Thyroid gland (tissue), 4 donors: ENCODE measurements at places on chromosomes 3 and 15. TPM values are rescaled to one million over a fixed set of nuclear protein-coding genes. Genes with fewer than 3 reads are reported as not detected.

- no peaks in the 10 kb centered on the region for H3K36me3 ChIP-seq
- H3K27ac ChIP-seq: no peak overlapping the region
- DNase-seq: no peak
Observed at GRCh38 chr15:78104119-78104479, 11.7 kb downstream of the SH2D7 start.

- DNase-seq: no peak
- H3K27me3 ChIP-seq: no peaks in the 10 kb centered on the region
- H3K4me3 ChIP-seq: no peak overlapping the region
Observed at GRCh38 chr15:52256930-52257733, 38.5 kb downstream of the MYO5C start.

GRCh38 chr15:101250873-101251829, 697 bp downstream of the CHSY1 start:
- no peaks in the 10 kb centered on the region for H3K36me3 ChIP-seq
- DNase-seq: peak; percentile 56
- H3K4me3 ChIP-seq: peak overlapping the region; percentile 42
- H3K27me3 ChIP-seq: no peaks in the 10 kb centered on the region
- peaks cover 9% of the 10 kb centered on the region for H3K4me1 ChIP-seq

- no peak overlapping the region for H3K27ac ChIP-seq
- H3K27me3 ChIP-seq: no peaks in the 10 kb centered on the region
- H3K36me3 ChIP-seq: no peaks in the 10 kb centered on the region
- H3K4me1 ChIP-seq: no peaks in the 10 kb centered on the region
Observed at GRCh38 chr3:196192036-196192523, 19.1 kb downstream of the ZDHHC19 start.

GRCh38 chr3:179526989-179527391, 35.7 kb upstream of the ACTL6A start:
- peaks cover 6% of the 10 kb centered on the region for H3K4me1 ChIP-seq
- H3K36me3 ChIP-seq: no peaks in the 10 kb centered on the region
- H3K27me3 ChIP-seq: no peaks in the 10 kb centered on the region
- DNase-seq: peak; percentile 6
- H3K27ac ChIP-seq: no peak overlapping the region
- no peak overlapping the region for H3K4me3 ChIP-seq

DNA sequence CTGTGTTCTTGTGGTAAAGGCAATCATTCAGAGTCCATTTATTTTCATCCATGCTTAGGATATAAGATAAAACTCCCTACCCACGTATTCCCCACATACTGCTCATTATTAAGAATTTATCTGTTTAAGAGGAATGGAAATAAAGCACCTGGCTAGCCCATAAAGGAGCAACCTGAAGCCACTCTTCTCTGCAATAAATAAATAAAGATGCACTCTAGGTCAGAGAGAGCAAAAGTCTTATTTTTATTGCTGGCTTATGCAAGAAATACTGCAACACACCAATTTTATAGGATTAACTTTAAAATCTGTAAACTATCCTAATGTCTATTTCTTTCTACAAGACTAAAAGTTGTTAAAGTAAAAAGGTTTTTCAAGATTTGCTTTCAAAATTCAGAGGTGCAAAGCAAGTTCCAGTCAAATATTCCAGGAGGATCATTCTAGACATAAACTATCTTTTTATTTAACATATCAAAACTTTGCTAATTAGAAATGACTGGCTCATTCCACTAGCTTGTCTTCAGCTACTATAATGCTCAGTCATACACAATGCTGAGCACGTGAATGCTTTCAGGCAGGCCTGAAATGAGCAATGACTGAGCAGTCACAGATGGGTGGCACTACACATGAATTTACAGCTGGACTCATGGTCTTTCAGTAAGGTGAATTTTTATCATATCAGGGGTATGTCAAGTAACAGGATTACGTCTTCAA, 7.1 kb downstream of the TJP1 start:
- no peaks in the 10 kb centered on the region for H3K36me3 ChIP-seq
- H3K27ac ChIP-seq: peak overlapping the region; percentile 8
- peak; percentile 27 for DNase-seq

DNA sequence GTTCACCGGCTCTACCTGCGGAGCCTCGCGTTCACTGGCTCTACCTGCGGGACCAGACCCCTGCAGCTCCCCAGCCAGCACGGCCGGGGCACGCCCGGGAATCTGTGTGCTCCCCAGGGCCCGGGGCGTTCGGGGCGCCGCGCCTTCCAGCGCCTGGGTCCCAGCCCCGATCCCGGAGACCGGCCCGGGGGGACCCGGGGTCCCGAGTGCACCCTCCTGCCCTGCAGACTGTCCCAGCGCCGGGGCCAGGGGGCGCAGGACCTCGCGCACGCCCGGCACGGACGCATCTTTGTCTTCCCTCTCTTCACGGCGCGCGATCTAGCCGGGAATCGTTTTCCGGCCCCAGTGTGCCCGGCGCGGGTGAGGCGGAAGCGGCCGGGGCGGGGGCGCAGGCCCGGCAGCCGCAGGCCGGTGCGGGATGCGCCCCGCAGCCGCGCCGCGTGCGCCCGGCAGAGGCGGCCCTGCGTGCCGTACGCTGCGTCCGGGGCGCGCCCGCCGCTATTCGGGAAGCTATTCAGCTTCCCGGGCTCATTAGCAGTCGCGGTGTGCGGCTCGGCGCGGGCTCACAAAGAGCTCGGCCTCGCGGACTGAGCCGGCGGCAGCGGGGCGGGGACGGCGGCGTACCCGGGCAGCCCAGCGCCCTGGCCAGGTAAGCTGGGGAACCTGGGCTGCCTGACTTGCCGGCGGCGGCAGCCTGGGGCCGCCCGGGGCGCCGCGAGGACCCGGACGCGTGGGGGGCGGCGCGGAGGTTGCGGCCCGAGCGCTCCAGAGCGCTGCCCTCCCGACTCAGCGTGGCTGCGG, at the start of gene APBA2:
APBA2 (plus strand) TSS at position 345 of the 801 bp plus-strand sequence. CDS start 167,911 bp downstream, outside the sequence.
- peaks cover 15% of the 10 kb centered on the region for H3K4me1 ChIP-seq
- no peak within 1 kb of the TSS for H3K27ac ChIP-seq
- DNase-seq: peak; percentile 40
- no peaks in the 10 kb centered on the region for H3K27me3 ChIP-seq

DNA sequence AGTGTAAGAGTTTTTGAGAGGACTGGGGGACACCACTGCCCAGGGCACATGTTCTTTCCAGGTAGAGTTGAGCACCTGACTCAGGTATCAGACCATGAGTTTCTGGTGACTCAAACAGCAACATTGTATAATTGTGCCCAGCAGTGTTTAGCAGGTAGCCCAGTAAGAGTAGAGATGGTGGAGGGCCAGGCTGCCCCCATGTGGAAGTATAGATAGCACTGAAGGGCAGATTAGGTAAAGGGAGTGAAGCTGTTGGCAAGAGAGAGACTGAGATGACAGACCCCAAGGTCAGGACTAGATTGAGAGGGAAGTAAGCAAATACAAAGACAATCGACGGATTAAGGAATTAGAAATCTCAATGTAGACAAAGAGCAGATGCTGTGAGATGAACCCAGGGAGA, 74.6 kb downstream of the TRIM42 start:
- H3K4me1 ChIP-seq: no peaks in the 10 kb centered on the region
- H3K27ac ChIP-seq: no peak overlapping the region
- no peaks in the 10 kb centered on the region for H3K36me3 ChIP-seq
- no peak overlapping the region for H3K4me3 ChIP-seq
- DNase-seq: no peak

- no peak for DNase-seq
- H3K27me3 ChIP-seq: no peaks in the 10 kb centered on the region
- H3K27ac ChIP-seq: no peak overlapping the region
- no peaks in the 10 kb centered on the region for H3K36me3 ChIP-seq
Observed at GRCh38 chr3:137789236-137789635, 25.1 kb downstream of the SOX14 start.

DNA sequence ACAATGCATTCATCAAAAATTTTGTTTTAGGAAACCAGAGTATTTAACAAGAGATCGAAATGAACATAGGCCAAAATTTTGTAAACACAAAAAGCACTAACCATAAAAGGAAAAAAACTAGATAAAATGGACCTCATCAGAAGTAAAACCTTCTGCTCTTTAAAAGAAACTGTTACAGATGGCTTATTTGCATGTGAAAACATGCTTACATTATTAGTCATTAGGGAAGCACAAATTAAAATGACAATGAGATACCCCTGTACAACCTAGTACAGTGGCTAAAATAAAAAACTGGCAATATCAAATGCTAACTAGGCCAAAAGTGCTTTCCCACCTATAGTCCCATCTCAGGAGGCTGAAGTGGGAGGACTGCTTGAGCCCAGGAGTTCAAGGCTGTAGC, 19.3 kb downstream of the UBR1 start:
- H3K4me1 ChIP-seq: no peaks in the 10 kb centered on the region
- no peak for DNase-seq
- no peak overlapping the region for H3K4me3 ChIP-seq
- peak overlapping the region; percentile 2 for H3K27ac ChIP-seq

- no peaks in the 10 kb centered on the region for H3K4me1 ChIP-seq
- no peak overlapping the region for H3K4me3 ChIP-seq
- H3K36me3 ChIP-seq: no peaks in the 10 kb centered on the region
- DNase-seq: no peak
- no peak overlapping the region for H3K27ac ChIP-seq
Observed at GRCh38 chr3:81303321-81303720, 458.1 kb downstream of the GBE1 start.

DNA sequence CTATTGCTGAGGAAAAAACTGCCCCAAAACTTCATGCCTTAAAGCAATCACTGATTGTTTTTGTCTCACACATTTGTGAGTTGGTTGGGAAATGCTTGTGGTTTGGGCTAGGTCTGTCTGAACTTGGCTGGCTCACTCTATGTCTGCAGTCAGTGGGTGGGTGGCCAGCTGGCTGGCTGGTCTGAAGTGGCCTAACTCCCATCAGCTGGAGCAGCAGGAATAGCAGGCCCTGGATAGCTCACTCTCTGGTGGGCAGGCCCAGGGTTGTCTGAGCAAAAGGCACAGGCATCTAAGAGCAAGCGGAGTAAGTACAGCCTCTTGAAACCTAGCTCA, 37.7 kb upstream of the PRR20G start:
- no peaks in the 10 kb centered on the region for H3K4me1 ChIP-seq
- DNase-seq: peak; percentile 8
- H3K27ac ChIP-seq: no peak overlapping the region
- H3K27me3 ChIP-seq: no peaks in the 10 kb centered on the region
- H3K4me3 ChIP-seq: no peak overlapping the region
- no peaks in the 10 kb centered on the region for H3K36me3 ChIP-seq

DNA sequence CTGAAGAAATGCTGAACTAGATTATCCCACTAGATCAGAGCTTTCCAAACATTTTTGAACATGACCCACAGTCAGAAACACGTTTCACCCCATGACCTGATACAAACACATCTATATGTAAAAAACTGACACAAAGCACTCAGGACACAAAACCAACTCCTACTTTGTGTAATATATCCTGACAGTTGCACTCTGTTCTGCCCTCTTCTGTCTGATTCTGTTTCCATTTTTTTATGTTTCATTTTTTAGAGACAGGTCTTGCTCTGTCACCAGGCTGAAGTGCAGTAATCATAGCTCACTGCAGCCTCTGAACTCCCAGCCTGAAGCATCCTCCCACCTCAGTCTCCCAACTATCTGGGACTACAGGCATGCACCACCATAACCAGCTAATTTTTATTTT, 15.8 kb upstream of the RFTN1 start:
- no peaks in the 10 kb centered on the region for H3K4me1 ChIP-seq
- no peak overlapping the region for H3K27ac ChIP-seq
- DNase-seq: no peak
- H3K36me3 ChIP-seq: no peaks in the 10 kb centered on the region
- no peaks in the 10 kb centered on the region for H3K27me3 ChIP-seq

- no peaks in the 10 kb centered on the region for H3K27me3 ChIP-seq
- peak overlapping the region; percentile 5 for H3K27ac ChIP-seq
- no peaks in the 10 kb centered on the region for H3K36me3 ChIP-seq
- peak; percentile 83 for DNase-seq
- H3K4me1 ChIP-seq: peaks cover 43% of the 10 kb centered on the region
Observed at GRCh38 chr3:192273697-192274010, 453.7 kb downstream of the FGF12 start.

- no peaks in the 10 kb centered on the region for H3K27me3 ChIP-seq
- H3K27ac ChIP-seq: no peak overlapping the region
- DNase-seq: peak; percentile 25
- no peaks in the 10 kb centered on the region for H3K36me3 ChIP-seq
- H3K4me1 ChIP-seq: peaks cover 9% of the 10 kb centered on the region
Observed at GRCh38 chr3:153911116-153911515, 210.1 kb upstream of the ARHGEF26 start.

DNA sequence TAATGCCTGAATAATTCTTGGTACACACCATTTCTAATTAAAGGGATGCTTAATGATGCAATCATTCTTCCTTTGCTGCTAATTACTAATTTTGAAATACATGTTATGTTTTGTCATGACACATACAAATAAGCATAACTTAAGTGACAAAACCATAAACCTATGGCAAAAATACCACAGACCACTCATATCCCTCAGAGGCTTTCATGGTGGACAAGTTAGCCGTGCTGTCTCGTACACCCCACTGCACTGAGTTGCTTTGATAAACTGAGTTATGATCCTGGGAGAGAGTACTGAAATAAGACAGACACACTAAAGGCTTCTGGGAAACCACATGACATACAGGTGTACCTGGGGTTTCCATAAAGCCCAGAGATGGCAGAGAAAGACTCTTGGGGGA, 913.8 kb downstream of the FHIT start:
- no peak overlapping the region for H3K27ac ChIP-seq
- H3K4me1 ChIP-seq: no peaks in the 10 kb centered on the region
- H3K36me3 ChIP-seq: no peaks in the 10 kb centered on the region
- H3K27me3 ChIP-seq: no peaks in the 10 kb centered on the region
- H3K4me3 ChIP-seq: no peak overlapping the region
- DNase-seq: no peak

DNA sequence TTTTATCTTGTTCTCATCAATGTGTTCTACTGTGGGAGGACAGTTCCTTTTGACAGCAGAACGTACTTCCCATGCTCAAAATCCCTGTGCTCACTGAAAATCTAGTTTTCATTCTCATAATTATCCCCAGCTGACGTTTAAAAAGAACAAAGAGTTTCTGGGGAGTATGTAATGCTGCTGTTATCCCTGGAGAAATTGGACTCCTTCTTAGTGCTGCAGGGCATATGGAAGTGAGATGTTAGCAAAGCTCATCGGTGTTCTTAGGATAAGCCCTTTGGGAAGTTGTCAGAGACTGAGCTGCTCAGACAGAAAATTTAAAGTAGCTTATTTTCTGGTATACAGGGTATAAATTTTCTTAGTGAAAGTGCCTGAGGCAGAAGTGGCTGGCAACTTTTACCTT, 66.5 kb downstream of the CDAN1 start:
- H3K4me3 ChIP-seq: no peak overlapping the region
- no peaks in the 10 kb centered on the region for H3K36me3 ChIP-seq
- DNase-seq: no peak
- H3K27me3 ChIP-seq: no peaks in the 10 kb centered on the region

The DNAH12 gene
- 0.27 TPM for total RNA-seq

The TICRR gene
- total RNA-seq: under 0.01 TPM

The CDHR4 gene
- total RNA-seq: not detected

The NMD3 gene
- total RNA-seq: 40.2 TPM

The CHST13 gene
- 0.13 TPM for total RNA-seq

The RASL12 gene
- 5.1 TPM for total RNA-seq
